ENCODE measurements at places on chromosomes 13 and 19.

DNA sequence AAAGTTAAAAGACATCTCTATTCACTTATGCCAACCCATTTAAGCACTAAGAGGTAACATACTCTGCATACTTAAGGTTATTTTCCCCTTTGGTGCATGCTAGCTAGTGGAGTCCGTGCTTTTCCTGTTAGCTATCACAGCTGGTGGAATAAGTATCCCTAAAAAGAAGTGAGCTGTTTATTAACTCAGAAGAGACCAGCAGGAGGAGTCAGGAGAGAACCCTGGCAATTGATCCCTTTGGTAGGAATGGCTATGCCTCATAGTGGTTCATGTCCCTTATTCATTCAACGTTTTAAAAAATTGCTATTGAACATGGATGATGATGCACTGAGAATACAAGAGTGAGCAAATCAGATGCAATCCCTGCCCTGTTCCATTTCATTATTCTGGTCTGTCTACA lies 12.4 kb upstream of the NEK5 start:
- DNase-seq: no peak

GRCh38 chr13:52961987-52962386 lies 66.6 kb upstream of the OLFM4 start:
- DNase-seq: no peak

DNA sequence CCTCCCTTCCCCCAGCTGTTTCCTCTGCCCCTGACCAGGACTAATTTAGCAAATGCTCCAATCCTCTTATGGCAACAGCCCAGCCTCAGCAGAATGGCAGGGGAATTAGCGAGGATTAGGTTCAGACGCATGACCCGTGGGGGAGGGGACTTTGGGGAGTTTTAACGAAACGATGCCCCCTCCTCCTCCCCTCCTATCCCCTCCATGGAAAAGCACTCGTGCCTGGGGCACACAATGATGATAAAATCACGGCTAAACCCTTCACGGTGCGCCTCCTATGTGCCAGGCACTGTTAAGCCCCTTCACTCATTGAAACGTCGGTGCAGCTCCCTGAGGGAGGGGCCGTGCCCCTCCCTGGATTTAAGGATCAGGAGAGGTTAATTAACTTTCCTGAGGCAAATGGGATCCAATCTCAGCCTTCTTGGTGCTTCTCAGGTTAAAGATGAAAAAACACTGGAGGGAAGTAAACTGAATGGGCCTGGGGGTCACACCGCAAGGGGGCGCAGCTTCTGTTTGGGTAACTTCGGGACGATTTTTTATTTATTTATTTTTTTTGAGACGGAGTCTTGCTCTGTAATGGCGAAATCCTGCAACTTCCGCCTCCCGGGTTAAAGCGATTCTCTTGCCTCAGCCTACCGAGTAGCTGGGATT lies 10.1 kb upstream of the TPRX2 start:
- DNase-seq: no peak

GRCh38 chr19:32176591-32176990 lies 168.8 kb upstream of the ZNF507 start:
- DNase-seq: no peak

DNA sequence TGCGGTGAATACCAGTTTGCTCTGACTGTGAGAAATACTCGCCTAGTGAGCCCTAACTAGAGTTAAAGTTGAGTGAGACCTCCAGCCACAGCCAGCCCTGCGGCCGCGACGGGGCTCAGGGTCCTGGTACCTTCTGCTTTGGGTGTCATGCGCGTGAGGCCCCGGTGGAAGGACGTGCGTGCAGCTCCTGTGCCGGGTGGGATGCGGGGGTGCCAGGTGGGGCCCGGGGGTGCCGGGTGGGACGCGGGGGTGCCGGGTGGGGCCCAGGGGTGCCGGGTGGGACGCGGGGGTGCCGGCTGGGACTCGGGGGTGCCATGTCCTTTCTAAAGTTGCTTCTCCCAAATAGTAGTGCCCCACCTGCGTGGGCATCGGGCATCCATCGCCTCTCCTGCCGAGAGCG lies 8.5 kb upstream of the TMPRSS9 start:
- no peak for DNase-seq

DNA sequence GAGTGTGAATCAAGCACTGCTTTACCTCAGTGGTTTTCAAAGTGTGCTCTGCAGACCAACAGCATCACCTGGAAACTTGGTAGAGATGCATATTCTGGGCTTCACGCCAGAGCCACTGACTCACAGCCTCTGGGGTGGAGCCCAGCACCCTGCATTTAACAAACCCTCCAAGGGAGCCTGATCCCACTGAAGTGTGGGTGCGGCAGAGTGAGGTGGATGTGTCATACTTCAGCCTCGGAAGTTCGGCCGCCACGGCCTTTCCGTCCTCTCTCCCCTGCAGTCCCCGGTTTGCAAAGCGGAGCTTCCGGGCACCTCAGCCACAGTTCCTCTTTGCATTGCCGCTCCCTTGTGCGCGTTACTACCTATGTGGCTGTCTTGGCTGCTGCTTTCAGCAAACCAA lies 33.3 kb upstream of the MICU2 start:
- peak; percentile 29 for DNase-seq

DNA sequence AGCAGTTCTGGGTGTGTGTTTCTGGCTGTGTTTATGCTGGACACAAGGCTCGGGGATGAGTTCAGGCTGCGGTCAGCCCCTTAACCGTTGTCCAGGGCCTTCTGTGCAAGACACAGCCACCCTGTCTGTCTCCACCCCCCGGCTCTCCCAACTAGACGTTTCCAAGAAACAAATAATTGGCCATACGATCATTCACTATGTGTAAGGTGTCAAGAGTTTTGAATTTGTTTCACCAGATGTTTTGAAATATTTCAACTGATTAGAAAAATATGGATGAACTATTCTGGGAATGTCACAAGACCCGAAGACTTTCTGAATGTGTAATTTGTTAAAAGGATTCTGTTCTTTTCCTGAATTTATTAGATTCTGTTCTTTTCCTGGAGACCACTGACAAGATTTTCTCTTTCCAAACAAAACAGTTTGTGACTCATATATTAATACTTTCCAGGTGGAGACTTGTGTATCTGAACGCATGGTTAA lies 318.2 kb downstream of the MYO16 start:
- DNase-seq: peak; percentile 85

Measured in fibroblast of upper back skin (primary cell).